ENCODE measurements at places on chromosomes 13 and 19.
A peak's percentile ranks its signal among the peaks of the same experiment; 100 is the strongest.

DNA sequence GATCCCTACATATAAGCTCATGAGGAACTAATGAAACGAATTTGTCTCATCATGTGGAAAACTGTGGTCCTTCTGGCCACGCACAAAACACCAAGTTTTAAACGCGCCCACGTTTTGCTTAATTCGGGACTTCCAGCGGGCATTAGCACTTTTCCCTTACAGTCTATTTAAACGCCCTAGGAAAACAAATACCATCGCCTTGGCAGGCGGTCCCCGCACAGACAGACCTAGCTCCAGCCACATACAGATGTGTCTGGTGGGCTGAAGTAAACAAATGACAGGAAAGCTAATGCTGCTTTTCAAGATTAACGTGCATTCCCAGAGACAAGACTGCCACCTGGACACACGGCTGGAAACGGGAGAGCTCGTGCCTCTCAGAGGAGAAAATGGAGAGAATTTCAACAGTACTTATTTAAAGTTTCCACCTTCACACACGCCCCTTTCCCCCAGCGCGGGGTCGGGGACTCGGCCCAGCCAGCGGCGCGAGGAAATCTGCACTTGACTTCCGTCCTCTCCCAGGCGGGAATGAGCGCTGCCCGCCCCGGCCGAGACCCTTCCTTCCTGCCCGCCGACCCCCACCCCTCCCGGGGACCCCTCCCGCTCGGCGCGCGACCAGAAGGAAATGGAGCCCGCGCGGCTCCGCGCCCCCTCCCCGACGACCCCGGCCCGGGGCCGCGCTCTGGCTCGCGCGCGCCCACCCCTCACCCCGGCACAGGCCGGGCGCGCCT lies 931 bp downstream of the USP12 start:
- no peak for DNase-seq

- DNase-seq, result peak; percentile 23
Observed at GRCh38 chr19:46361915-46362314, 15.0 kb downstream of the PPP5C start.

DNA sequence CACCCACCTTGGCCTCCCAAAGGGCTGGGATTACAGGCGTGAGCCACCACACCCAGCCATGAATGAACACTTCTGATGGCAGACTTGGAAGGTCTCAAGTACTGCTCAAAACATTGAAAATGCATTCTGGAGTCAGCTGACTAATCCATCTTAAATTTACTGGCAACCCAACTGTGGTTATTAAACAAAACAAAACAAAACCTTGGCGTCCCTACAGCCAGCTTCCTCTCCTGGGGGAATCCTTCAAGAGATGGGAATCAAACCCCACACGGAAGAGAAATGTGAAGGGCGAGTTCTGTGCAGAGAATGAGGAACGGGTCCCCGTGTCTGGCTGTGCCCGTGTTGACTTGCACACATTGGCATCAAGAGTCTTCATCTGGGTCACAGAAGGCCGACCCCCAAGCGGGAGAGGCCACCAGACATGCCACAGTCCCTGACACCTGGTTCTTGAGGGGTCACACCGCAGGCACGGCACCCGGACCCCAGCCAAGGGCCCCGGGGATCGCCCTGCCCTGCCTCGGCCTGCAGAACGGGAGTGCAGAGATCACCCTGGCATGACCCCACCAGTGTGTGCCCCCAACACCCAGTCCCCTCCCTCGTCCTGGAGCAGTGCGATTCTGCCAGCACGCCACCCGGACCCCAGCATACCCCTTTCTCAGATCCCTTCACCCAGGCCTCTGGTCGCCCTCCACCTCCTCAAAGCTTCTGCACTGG lies 3.2 kb downstream of the MAP2K2 start:
- DNase-seq, result no peak

DNA sequence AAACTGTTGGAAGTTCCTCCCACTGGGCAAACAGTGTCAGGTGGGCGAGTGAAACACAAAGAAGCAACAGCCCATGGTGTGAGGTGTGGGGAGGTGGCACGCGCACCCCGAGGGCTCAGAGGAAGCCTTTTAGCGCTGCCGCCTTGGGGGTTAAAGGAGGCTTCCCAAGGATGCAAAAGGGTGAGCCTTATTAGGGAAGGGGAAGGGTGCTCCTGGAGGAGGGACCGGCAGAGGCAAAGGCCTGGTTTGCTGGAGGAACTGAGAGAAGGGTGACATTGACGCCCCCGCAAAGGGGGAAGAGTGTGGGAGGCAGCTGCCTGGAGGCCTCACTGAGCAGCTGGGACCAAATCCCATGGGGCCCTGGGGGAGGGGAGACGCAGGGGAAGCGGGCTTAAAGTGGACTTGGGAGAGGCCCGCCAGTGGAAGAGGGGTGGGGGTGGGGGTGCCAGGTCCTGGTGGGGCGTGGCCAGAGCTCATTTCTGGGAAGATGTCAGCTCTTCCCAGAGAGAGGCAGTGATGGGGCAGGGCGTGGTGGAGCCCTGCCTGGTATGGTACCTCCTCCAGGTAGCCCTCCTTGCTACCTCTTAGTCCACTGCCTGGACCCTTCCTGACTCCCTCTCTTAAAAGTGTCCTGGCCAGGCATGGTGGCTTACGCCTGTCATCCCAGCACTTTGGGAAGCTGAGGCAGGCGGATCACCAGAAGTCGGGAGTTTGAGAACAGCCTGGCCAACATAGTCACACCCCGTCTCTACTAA lies 12.0 kb upstream of the FCHO1 start:
- DNase-seq, result no peak

- no peak for DNase-seq
Observed at GRCh38 chr13:41019578-41020347, 647 bp upstream of the ELF1 start.

- no peak for DNase-seq
Observed at GRCh38 chr19:18490728-18491127, 31.1 kb downstream of the ELL start.

DNA sequence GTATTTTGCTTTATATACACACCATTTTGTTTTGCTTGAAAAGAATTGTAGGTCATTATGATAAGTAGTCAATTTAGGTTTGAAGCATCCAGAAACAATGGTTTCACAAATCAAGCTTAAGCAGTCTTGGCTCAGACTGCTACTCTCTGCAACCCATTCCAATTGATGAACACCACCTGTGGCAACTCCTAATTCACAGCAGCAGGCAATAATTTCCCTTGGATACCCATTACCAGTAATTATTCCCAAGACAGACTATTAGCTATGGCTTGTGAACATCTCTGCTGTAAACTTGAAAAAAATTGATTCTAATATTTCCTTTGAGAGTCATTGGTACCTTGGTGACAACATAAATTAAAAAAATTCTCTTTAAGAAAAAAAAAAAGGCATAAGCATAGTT lies 299.3 kb upstream of the SLITRK6 start:
- DNase-seq, result no peak

Data from activated CD4-positive, alpha-beta T cell treated with anti-CD3 and anti-CD28 coated beads, Interleukin-2, amount 50 U/mL, for 16 hours (primary cell).